ENCODE measurements at places on chromosomes 7 and 10.

- H3K36me3 ChIP-seq: no peaks in the 10 kb centered on the region
- H3K4me3 ChIP-seq: no peak overlapping the region
- no peak for DNase-seq
- H3K27ac ChIP-seq: no peak overlapping the region
Measured at GRCh38 chr10:63765126-63765525, 243.9 kb downstream of the REEP3 start.

- peaks cover 2% of the 10 kb centered on the region for H3K4me1 ChIP-seq
- no peak overlapping the region for H3K4me3 ChIP-seq
- H3K27ac ChIP-seq: no peak overlapping the region
- DNase-seq: no peak
Measured at GRCh38 chr7:82129091-82129490, 314.5 kb downstream of the CACNA2D1 start.

- H3K27me3 ChIP-seq: peaks cover 61% of the 10 kb centered on the region
- no peaks in the 10 kb centered on the region for H3K36me3 ChIP-seq
- no peak for DNase-seq
Measured at GRCh38 chr7:95910341-95910740, 138.0 kb downstream of the DYNC1I1 start.

DNA sequence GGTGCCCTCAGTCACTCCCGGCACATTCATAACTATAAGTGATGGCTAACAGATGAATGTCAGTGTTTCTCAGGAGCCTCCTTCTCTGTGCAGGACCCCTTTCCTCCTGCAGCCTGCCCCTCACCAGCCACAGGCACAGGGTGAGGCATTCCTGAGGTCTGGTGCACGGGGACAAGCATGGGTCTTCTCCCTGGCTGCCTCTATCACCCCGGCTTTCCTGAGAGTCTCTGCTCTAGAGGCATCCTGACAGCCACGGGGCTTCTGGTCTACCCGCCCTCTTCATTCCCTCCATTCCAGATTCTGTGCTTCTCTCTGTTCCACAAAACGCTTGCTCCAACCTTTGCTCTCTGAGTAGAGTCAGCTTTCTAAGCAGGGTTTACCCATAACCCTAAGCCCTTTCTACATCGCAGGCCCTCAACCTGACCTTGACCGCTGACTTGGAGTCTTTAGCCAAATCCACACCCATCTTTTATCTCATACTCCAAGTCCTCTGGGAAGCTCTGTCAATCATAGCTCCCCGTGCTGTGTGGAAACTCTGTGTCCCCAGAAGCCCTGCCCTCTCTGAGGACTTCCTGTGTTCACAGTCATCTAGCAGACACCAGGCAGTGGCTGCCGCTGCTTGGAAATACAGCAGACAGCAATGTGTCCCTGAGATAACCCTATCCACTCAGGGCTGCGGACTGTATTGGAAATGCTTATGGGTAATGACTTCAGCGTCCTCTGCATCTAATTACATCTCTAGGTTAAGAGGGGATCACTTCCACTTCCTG is 159.0 kb downstream of the SFMBT2 start:
- no peak for DNase-seq
- H3K4me3 ChIP-seq: no peak overlapping the region
- H3K27ac ChIP-seq: no peak overlapping the region

DNA sequence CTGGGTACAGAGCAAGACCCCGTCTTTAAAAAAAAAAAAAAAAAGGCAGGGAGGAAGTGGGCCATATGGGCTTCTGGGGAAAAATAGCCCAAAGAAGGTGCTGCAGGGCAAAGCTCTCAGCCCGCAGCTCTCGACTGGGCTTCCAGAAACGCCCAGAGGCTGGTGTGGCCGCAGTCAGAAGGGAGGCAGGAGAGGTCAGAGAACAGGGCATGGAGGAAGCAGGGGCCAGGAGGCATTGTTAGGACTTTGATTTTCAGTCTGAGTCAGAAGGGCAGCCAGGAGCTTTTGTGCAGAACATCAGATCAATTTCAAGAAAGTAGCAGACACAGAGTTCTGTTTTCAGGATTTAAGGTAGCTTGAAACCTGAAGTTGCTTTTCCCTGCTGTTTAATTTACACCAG is 35.3 kb upstream of the CYTH3 start:
- no peaks in the 10 kb centered on the region for H3K27me3 ChIP-seq
- no peak overlapping the region for H3K27ac ChIP-seq
- no peak for DNase-seq
- H3K4me1 ChIP-seq: peaks cover 2% of the 10 kb centered on the region
- no peaks in the 10 kb centered on the region for H3K36me3 ChIP-seq
- H3K4me3 ChIP-seq: no peak overlapping the region

Measured in progenitor cell of endocrine pancreas (in vitro differentiated cells).